ENCODE measurements at places on chromosomes 16 and 17. TPM values are rescaled to one million over a fixed set of nuclear protein-coding genes. Genes with fewer than 3 reads are reported as not detected.

ARHGDIG gene
- polyA plus RNA-seq: 1.5 TPM

NPIPA8 gene
- polyA plus RNA-seq: 47.1 TPM

SDK2 gene
- 8.3 TPM for polyA plus RNA-seq

PRKCB gene
- 4.7 TPM for polyA plus RNA-seq

DNA sequence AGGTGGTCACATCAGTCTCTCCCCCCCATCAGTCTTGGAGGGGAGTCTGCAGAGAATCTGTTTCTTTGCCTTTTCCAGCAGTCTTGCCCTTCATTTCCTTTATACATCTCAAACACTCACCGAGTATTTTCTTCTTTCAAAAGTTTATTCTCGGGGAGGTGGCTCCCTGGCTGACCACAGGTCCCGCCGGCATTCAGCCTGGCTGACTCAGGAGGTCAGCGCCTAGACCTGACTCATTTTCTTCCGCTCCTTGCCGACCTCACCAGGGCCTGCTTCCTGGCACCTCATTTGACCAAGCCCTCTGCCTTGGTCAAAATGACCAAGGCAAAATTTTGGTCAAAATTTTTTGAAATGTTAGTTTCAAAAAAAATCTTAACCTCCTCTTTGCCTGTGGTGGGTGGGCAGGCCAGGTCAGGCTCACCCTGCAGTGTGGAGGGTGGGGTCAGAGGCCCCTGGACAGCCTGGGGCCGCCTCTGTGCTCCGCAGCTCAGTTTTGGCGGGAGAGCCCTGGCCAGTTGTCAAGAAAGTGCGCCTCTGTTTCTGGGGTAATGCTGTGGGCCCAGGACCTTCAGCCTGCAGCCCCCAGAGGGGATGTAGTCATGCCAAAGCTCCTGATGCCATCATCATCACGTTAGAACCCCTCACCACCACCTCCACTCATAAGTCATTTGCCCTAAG lies 165.6 kb downstream of the SPECC1 start:
- DNase-seq: no peak

DNA sequence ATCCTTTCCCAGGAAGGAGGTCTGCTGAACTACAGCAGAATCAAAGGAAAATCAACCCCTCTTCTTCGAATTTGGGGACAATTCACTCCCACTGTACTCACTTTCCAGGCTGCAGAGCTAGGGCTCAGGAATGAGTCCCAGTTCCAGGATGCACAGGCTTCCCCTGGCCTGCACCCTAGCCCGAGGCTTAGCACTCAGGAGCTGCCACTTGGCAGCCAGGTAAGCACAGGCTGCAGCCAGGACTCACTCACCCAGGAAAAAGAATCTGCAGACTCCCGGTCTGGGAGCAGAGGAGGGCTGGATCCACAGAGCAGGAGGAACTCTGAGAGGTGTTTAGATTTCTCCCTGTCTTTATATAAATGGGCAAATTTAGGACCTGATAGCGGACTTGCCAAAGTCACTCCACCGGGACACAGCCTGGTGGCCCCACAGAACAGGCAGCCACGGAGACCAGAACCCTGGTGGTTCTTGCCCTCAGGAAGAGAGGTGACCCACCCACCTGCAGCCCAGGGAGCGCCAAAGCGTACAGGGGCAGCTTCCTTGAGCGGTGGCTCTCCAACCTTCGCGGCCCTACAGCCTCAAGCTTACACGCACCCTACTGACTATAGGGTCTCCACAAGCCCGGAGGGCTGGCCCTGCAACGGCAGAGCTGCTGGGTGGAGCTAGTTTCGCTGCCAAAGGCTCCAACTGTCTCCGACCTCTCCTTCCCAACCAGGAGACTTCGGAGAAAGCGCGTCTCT lies 4.8 kb downstream of the CBLN1 start:
- DNase-seq: no peak

DNA sequence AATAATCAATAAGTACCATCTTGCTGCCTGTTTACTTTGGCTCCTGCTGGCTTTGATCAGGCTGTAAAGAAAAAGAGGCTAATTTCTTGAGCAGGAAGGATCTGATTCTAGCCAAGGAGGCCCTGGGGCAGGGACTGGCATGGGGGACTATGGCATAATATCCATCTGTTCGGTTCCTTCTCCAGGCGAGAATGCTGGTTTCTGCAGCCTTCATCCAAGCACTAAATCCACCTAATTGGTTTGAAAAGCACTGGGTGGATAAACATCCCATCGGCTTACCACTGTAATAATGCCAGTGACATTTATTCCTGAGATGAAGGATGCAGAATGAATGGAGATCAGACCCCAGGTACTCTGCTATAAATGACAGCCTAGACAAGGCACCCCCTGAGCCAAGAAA lies 180.0 kb upstream of the ASIC2 start:
- no peak for DNase-seq

DNA sequence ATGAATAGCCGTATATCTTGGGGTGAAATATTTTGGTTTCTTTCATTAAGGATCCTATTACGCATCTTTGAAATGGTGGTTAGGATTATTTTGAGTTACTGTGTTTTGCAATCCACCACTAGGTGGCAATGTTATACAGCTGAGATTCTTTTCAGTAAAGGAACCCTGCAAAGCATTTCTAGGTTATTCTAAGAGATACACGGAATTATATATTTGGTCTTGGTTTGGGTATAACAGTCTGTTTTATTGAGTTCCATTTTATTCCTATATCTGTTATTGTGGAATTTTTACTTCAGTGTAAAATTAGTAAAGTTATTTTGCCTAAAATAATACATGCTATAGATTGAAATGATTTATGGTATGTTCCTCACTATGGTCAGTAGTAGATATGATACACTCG lies 62.9 kb upstream of the CPHXL start:
- DNase-seq: peak; percentile 36

- DNase-seq: no peak
Measured at GRCh38 chr16:84357191-84357651, 11.1 kb upstream of the ATP2C2 start.

DNA sequence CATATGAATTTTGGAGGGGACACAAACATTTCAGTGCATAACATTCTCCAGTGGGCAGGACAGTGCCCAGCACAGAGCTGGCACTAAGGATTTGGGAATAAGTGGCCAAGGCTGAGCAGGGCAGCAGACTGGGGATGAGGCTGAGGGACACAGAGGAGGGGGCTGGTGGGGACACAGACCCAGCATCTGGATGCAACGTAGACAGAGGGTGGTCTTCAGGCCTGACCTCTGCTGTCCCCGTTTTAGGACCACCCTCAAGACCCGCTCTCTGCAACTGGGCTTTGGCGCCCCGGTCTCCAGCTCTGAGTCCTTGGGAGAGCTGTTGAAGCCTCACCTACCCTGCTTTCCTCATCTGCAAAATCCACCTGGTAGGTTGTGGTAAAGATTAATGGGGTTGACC lies 3.3 kb upstream of the PRSS33 start:
- DNase-seq: no peak

DNA sequence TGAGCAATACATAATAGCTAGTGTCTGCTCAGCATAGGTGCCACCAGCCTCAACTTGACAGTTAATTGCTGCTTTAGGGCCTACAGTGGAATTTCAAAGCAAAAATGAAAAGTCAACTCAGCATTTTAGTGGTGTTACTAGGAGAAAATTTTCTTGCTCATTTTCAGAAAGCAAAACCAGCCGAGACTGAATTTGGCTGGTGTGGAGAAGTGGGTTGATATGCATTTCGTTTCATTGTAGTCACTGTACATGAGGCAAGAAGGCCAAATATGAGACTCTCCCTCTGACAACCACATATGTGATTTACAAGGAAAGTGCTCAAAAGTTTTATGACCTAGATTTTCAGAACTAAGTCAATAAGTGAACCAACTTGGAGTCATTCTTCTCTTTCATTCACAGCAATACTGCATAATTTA lies 54.0 kb downstream of the DUSP14 start:
- no peak for DNase-seq

DNA sequence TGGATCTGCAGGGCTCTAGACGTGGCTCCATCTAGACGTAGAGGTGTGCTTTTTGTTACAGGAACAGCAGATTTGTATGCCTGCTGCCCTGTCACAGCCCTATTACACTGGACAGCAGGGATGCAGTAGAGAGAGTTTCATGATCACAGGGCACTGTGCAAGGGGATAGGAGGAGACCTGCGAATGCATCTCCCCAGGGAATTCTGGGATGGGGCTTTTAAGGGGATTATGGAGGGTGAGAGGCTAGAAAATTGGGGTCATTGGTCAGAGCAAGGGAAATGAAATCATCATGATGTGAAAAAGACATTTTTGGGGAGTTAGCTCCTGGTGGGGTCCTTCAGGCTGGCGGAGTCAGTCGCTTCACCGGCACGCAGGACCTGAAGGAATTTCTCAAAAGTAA lies 3.9 kb upstream of the NUPR1 start:
- DNase-seq: no peak
